ENCODE measurements at places on chromosomes 12 and 14.

- DNase-seq: no peak
These were observed 25.0 kb downstream of the LARP4 start for GRCh38 chr12:50425589-50426258.

GRCh38 chr14:95165517-95165916 is 8.2 kb upstream of the DICER1 start:
- DNase-seq: no peak

GRCh38 chr14:65580973-65581372 is 168.4 kb downstream of the FUT8 start:
- no peak for DNase-seq

GRCh38 chr12:127519779-127520178 is 747.2 kb upstream of the TMEM132C start:
- no peak for DNase-seq

- no peak for DNase-seq
These were observed 169.2 kb downstream of the PIWIL1 start for GRCh38 chr12:130506844-130507243.

DNA sequence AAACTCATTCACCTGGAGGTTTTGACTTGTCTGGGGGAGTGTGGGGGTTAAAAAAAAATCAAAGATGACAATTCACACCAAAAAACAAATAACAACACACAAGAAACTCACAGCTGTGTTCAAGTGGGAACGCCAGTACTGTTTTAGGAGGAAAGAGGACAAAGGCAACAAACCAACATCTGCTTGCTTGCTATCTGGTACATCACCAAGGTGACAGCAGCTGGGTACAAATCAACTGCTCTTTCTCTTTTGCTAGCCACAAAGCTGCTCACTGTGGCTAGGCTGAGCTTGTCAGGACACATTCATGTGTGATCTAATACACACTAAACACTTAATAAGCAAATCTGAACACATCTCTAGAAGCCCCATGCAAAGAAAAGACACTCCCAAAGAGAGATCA is 128.0 kb upstream of the RAP1B start:
- DNase-seq: no peak

DNA sequence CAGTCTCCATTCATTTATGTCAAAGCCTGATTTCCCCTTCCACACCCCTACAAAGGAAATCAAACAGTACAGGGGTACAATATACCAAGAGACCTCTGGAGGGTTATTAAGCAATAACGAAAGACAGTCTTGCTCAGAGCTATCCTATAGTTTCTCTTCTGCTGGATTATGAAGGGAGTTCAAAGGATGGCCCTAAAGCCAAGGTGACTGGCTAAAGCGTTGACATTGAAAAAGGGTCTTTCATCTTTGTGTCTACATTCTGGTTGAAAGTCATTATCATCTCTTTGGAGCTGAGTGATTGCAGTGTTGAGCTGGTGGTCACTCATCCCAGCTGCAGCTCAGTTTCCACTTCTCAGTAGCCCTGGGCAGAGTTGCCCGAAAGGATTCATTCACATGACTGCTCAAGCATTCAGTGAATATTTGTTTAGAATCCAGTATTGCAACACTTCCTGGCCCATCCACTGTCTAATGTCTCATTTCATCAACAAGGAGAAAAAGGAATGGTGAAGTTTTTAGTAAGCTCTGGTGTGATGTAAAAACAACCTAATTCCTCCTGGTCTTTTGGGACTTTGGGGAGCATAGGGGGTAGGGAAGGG is 19.2 kb upstream of the TBX5 start:
- no peak for DNase-seq

- no peak for DNase-seq
These were observed 391.0 kb upstream of the RGS6 start for GRCh38 chr14:71541271-71541670.

DNA sequence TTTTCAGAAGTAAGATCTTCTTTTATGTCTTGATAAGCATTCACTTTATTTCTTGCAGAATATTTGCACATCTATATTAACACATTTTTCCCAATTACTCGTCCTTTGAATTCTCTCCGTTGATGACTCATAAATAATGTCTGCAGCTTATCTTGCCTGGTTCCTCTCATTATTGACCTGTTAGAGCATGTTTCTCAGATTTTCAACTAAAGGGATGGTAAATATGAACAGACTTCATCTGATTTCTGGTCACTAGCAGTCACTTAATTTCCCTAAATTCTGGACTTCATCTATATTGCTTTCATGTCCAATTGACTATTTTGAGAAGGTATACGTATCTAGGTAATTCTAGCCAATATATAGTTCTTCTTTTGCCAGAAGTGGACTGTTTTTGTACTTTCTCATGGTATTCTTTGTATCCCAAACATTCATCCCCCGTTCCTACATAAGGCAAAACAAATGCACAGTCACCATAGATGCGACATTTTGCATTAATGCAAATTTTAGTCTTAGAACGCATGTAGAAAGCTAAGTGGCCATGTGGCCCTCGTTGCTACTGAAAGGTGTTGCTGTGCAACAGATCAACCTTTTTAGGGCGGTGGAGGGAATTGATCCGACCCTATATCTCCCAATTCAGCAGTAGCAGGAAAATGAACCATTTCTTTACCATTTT is 6.2 kb downstream of the PIK3C2G start:
- no peak for DNase-seq

GRCh38 chr12:88876857-88877256 is 296.6 kb upstream of the KITLG start:
- no peak for DNase-seq

GRCh38 chr12:116454950-116455447 is 104.2 kb upstream of the MAP1LC3B2 start:
- DNase-seq: no peak

- DNase-seq: no peak
These were observed 687 bp downstream of the RAB35 start for GRCh38 chr12:120115692-120116440.
